Thymus (tissue), 14 donors: ENCODE measurements at places on chromosomes 1 and 21.

GRCh38 chr1:224343679-224344078 is 13.0 kb upstream of the CNIH4 start:
- DNase-seq: no peak

- no peak for DNase-seq
These were observed 694 bp downstream of the MEAF6 start for GRCh38 chr1:37513795-37514349.

- no peak for DNase-seq
These were observed 126.5 kb downstream of the NPHP4 start for GRCh38 chr1:5865774-5866173.

GRCh38 chr1:62954758-62955157 is 170.8 kb downstream of the ATG4C start:
- no peak for DNase-seq

GRCh38 chr1:116586741-116587143 is 15.9 kb upstream of the CD58 start:
- DNase-seq: no peak

DNA sequence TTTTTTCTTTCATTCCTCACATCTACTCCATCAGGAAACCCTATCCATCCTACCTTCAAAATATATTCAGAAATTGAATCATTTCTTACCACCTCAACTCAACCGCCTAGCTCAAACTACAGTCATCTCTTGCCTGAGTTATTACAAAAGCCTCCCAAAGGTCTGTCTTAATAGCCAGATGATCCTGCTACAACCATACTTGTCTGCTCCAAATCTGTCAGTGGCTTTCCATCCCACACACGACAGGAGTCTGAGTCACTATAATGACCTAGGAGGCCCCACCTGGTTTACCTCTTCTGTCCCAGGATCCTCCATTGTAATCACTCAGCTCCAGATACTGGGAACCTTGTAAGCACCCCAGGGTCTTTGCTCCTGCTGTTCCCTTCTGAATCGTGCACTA is 37.1 kb upstream of the IL12RB2 start:
- no peak for DNase-seq

DNA sequence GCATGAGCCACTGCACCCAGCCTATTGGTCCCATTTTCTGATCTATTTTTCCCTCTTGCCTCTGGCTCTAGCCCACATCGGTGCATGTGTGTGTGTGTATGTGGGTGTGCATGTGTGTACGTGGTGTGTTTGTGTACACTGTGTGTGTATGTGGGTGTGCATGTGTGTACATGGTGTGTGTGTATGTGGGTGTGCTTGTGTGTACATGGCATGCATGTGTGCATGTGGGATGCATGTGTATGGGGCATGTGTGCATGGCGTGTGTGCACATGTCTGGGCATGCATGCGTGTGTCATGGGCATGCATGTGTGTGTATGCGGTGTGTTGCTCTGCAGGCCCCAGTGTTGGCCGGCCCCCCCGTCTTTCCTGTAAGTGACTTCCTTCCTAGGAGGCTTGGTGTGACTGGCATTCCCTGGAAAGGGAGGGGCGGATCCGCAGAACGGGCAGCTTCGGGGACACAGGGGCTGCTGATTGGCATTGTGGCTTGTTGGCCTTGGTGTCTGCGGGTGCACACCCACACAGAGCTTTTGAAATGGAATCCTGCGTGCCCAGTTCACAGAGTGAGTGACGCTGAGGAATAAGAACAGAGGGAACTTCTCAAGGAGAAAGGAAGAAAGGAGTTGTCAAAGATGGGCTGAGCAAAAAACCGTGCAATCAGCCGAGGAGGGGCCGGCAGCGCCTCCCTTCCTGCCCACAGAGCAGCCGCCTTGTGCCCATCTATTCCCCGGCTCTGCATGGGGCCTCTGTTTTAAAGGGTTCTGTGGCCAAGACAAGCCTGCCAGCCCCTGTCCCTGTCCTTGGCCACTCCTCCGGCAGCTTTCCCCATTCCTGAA is 8.0 kb downstream of the PDXK start:
- DNase-seq: no peak

DNA sequence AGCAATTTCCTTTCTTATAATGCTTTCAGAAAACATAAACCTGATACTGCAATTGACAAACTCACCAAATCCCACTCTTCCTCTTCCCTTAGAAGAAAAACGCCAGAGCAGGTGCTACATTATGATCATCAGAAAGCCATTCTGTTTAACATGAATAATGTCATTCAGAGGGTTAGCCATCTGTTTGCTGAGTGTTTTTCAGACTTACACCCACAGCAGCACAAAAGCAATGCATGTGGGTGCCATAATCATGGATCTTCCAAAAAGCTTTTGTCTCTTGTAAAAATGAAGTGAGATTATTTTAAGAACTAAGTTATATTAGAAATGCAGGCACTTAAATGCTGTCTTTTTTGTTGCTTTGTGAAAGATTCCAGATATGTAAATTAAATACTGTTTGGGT is 204.6 kb upstream of the TMPRSS15 start:
- DNase-seq: no peak

- no peak for DNase-seq
These were observed 183.6 kb upstream of the KIAA0040 start for GRCh38 chr1:175376194-175376593.

- DNase-seq: no peak
These were observed 240.3 kb downstream of the VAV3 start for GRCh38 chr1:107724648-107725047.

- no peak for DNase-seq
These were observed 95.3 kb upstream of the NRIP1 start for GRCh38 chr21:15160136-15160535.

DNA sequence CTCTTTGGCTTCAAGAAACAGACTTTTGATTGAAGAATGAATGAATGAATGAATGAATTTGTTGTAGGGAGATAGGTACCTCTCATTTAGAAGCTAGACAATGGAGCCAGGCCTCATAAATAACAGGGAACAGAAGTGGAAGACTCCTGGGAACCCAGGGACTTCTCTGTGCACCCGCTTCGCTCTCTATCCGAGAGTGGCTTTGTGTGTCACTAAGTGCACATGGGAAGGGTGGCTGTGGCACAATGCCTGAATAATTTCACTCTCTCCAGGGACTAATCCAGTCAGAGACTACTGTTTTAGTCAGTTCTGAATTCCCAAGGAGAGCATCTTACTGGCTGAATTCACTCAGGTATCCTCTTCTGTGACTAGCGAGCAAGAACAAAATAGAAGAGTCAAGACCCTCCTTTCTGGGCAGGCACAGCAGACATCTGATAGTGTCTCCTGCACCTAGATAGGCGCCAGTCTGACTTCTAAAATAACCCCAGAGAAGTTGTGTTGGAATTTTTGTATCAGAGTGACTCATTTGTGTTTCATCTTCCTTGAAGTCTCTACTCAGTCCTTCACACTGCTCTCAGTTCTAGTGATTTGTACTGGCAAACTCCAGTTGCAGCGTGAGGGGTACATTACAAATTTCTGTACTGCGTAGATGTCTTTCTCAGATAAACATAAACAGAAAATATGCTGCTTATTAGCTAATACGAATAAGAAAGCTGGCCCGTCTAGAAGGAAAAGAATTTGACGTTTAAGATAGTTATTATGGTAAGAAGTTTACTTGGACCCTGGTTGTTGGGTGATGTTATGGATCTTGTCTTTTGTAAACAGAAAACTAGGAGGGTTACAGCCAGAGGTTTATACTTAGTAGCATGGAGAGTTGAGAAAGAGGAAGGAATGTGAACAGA is 34.0 kb downstream of the BACH1 start:
- DNase-seq: no peak

- DNase-seq: no peak
These were observed 6.2 kb upstream of the ACP6 start for GRCh38 chr1:147676311-147677085.

DNA sequence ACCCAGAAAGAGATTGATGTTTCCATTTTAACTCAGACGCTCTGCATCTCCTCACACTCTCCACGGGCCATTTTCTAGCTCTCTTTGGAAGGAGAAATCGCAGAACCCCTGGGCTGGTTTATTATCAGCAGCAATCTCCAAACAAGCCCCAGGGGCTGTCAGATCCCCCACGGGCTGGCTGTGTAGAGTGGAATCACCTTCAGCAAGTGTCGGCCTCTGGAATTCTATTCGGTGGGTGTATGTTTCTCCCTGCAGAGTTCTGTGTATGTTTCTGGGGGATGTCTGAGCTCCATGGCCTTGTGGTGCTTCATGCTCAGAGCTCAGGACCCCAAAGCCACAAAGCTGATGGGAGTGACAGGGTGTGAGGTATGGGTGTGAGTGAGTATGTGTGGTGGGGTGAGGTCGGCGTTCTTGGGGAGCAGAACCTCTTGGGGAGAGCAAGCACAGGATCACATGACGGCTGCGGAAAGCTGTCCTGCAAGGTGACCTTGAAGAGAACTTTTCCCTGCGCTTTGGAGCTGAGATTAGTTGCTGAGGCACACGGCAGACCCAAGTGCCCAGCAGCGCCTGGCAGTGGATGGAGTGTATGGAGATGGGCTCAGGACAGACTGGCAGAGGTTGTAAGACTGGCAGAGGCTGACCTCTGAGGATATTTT is 489 bp downstream of the ACOT11 start:
- no peak for DNase-seq

DNA sequence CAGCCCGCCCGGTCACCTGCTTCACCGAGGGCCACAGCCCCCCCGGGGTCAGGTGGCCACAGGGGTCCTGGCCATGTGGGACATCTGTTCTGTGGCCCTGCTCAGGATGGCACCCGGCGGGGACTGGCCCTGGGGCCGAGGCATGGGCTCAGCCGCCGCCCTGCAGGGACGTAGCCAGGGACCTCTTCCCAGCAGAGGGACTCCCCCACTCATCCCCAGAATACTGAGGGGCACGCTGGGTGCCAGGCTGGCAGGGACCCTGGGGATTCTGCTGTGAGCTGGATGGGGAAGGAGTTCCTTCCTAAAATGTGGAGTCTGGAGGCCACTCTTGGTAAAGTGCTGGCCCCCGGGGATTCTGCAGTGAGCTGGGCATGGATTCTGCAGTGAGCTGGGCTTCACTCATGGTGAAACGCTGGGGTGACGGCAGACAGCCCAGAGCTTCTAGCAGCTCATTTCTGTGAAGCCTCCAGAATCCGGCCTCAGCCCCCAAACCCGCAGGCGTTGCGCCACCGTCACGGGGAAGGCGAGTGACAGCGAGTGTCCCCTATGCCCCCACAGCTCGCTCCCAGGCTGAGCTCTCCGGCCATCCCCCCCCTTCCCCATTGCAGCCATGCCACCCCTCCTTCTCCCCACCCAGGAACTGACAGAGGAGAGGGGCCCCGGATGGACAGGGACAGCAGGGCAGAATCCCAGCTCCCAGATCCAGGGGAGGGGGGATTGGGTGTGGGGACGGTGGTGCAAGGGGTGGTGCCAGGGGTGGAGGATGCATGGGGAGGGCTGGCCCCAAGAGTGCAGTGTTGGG is 1.4 kb downstream of the ITGB2 start:
- DNase-seq: no peak

DNA sequence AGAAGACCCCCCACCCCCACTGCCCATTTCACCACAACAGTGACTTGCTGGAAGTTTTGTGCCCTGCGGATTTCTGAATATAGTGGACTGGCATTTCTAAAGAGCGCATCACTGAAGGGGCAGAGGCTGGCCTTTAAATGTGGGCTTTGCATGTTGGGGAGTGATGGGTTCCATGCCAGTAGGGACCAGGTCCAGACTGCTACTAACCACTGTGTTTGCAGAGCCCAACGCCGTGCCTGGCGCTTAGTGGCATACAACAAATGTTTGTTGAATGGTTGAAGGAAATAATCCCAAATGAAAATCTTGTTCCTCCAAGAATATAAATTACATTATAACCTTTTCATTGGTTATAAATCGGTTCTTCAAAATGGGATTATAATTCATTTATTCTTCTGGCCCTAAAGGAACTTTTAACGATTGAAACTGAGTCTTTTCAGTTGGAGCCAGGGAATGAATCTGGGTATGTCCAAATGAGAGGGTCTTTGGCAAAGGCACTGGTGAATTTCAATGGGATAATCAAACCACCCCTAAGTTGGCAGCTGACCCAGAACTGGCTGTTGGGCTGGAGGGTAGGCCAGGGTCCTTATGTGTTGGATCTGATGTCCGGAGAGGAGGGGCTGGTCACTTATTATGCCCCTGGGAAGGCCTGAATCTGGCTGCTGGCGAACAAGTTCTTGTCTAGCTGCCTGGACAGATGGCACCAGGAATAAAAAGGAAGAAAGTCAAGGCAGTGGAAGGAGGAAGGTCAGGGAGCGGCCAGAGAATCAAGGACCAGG is 13.8 kb upstream of the SDHB start:
- DNase-seq: no peak
